HT-29 (cell line): ENCODE measurements at places on chromosomes 13 and 19.
A peak's percentile ranks its signal among the peaks of the same experiment; 100 is the strongest.

DNA sequence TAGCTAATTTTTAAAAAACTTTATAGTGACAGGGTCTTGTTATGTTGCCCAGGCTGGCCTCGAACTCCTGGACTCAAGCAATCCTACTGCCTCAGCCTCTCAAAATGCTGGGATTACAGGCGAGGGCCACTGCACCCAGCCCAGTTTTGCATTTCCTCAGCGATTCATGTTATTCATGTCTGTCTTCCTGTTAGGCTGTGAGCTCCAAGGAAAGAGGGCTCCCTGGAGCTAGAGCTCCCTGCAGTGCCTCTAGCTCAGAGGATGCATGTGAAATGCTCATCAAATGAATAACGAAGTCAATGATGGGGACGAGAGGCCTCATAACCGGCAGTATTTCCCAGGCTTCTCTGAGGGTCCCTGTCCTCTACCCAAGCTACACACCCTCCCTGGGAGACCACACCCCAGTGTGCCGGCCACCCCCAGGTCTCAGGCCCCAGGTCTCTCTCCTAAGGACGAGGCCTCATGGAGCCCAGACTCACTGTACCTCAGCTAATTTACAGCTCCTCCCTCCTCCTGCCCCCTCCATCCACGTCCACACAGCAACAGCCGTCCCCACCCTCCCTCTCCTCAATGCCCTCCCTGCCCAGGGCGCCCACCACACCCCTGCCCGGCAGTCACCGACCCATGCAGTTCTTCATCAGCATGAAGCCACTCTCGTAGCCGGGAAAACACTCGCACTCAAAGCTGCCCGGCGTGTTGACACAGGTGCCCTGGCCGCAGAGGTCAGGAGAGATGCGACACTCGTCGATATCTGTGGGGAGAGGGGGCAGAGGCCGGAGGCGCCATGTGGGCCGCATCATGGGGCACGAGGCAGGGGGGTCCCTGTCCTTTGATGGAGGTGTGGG, 28.5 kb downstream of the FBN3 start:
- no peak for DNase-seq

GRCh38 chr19:55373306-55373992, 3.2 kb upstream of the TMEM190 start:
- no peak for DNase-seq

- DNase-seq = no peak
Observed at GRCh38 chr13:112179995-112180394, 113.0 kb downstream of the SOX1 start.

DNA sequence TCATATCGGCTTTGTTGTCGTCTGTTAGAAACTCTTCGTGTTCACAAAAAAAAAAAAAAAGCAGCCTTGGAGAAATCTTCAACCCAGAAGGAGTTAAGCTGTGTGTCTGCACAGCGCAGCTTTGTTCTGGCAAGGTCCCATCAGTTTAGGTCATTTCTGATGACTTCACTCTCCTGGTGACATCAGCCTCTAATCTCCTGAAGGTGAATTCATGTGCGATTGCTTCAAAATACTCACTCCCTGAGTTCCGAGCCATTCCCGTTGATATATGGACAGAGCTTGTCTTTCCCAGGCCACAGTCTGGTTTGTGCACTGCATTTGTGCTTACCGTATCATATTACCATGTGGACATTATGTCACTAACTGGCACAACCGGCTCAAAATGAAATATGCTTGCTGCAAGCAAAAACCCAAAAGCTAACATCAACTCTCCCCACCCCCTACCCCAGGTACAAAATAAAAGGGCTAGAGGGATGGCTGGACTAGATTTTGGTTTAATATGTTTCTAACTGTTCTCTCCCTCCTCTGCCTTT, 342.4 kb downstream of the KCNRG start:
- peak; percentile 19 for DNase-seq

GRCh38 chr19:39543477-39543857, 3.5 kb upstream of the EID2 start:
- no peak for DNase-seq

GRCh38 chr19:18416778-18417249, 2.4 kb upstream of the SSBP4 start:
- peak; percentile 82 for DNase-seq

GRCh38 chr13:45873491-45874325, 22.2 kb upstream of the SIAH3 start:
- DNase-seq = no peak

DNA sequence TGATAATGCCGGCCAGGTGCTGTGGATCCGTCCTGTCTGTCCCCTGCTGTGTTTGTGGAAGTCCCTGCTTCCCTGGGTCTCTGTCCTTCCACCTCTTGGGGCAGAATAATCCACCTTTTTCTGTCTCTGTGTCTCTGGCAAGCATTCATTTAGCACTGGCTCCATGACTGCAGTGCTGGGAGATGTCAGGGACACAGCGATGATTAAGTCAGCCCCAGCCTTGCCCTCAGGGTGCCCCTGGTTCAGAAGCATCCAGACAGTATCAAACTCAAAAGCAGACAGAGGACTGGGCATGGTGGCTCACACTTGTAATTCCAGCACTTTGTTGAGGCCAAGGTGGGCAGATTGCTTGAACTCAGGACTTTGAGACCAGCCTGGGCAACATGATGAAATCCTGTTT, 1.5 kb downstream of the HIPK4 start:
- DNase-seq = no peak

DNA sequence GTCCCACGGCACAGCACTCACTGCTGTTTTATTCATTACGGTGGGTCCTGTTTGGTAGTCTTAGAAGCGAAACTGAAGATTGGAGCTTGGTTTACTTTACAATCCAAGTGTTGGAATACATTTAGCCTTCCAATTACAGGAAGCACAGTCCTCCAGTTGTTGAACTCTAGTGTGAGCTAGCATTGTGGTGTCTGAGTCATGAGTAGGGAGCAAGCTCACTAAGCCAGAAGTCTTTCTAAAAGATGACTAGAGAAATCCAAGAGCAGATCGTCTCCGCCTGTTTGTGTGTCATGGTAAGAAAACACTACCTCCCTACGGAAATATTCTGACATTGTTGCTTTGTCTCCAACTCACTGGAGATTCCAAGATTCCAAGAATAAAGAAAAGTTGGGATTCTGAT, 10.1 kb upstream of the SHISA2 start:
- no peak for DNase-seq

DNA sequence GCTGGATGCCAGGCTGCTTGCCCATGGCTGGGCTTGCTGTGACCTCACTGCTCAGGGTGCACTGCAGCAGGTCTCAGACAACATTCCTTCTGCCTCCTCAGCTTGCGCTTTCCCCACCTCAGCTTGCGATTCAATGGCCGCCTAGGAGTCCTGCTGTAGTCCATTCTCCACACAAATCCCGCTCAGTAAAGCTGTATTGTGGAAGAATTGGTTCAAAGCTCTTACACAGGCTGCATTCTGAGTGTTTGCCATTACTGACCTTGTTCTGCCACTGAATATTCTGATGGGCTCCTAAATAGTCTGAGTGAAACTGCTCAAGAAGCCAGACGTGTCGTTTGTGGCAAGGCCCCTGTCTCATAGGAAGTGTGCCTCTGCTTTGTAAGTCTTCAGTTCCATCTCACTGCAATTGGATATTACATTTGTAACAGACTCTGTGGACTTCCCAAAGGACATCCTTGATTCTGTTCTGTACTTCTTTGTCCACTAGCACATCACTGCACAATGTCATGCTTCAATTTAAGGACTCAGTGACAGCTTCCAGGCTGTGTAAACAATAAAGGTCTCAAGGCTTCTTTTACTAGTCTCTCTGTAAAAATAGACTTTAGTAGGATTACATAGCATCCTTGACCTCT, 49.8 kb downstream of the KATNAL1 start:
- DNase-seq = no peak

GRCh38 chr19:55539090-55539984, 2.4 kb upstream of the SBK2 start:
- DNase-seq = no peak

GRCh38 chr19:14446336-14447036, 13.4 kb downstream of the PKN1 start:
- DNase-seq = no peak

- peak; percentile 63 for DNase-seq
Observed at GRCh38 chr13:80945328-80945727, 604.4 kb upstream of the SPRY2 start.

GRCh38 chr13:113995051-113995601, 21.2 kb upstream of the C13orf46 start:
- DNase-seq = no peak

DNA sequence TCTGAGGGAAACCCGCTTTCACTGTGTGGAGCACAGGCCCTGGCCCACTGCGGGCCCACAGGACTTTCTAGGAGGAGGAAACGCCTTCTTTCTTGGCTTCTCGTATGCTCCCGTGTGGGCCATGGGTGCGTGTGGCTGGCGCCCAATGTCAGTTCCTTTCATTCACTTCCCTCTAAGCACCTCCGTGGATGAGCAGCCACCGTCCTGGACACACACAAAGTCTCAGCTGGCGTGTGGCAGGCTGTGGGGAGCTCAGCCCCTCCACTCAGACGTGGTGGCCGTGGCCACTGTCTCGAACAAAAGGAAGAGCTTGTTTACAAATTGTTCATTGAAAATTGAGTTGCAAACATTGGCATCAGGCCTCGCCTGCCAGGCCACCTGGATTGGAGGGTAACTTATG, 240.0 kb upstream of the SGCG start:
- no peak for DNase-seq

DNA sequence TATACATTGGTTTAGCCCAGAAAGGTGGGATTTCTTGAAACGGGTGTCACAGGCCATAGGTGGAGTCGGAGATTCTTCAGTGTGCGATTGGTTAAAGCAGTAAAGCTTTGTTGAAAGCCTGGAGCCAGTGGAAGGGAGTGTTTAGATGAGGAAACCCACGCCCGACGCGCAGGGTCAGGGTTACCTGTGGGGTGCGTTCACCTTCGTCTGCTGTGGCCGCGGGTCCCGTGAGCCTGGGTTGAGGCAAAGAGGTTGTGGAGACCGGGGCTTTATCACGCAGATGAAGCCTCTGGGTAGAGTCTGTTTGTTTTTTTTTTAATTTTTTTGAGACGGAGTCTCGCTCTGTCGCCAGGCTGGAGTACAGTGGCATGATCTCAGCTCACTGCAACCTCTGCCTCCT, 30.4 kb downstream of the ATP11A start:
- no peak for DNase-seq

- DNase-seq = no peak
Observed at GRCh38 chr13:46296115-46296822, 84.5 kb downstream of the LRRC63 start.

DNA sequence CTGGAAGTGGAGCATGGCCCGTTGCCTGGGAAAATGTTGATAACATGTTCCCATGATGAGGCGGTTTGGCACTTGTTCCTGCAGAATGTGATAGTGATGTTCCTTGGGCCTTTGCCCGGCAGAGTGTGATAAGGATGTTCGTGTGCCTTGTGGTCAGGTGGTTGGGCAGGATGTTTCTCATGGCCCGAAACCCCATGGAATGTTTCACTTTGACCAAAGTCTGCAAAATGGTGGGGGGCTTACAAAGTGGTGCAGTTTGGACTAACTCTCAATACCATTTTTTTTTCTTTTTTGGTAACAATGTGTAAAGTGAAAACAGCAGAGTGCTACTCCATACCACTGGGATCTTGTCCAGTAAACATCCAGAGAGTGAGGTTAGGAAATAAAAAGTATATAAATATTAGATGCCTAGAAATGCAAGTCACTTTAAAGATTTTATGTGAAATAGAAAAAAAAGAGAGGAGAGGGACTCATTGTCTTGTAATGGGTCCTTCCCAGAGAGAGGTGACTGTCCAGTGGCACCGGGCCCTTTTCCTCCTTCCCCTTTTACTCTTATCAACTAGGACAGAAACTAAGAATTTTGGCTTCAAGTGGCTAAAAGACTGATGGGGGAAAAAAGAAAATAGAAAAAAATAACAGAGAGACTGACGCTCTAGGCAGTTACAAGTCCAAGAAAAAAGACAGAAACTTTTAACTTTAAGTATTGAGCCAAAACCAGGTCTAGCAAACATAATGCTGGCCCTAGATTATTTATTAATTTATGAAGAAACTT, 5.7 kb downstream of the FPR3 start:
- DNase-seq = no peak

DNA sequence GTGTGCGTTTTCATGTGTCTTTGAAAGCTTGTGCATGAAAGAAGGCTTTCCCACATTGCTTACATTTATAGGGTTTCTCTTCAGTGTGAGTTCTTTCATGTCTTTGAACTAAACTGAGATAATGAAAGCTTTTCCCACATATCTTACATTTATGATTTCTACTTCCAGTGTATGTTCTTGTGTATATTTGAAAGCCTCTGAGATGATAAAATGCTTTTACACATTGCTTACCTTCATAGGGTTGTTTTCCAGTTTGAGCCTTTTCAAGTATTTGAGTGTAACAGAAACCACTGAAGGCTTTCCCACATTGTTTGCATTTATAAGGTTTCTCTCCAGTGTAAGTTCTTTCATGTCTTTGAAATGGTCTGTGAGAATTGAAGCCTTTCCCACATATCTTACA, 9.8 kb upstream of the ZNF441 start:
- DNase-seq = no peak

DNA sequence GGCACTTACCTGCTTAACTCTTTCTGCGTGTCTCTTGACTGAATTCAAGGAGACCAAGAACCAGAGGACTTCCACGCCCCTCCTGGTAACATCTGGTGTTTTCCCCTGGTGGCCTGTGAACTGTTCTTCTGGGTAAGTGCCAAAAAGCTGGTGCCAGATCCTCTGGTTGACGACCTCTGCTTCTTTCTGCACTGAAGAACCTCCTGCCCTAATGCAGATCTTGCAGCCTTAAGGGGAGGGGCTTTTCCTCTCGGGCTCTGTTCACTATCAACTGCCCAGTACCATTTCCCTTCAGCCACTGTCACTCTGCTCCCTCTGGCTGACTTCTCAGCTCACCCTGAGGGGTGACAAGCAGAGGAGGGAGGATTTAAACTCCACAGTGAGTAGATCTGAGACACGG, 6.1 kb upstream of the ERVV-1 start:
- no peak for DNase-seq

GRCh38 chr19:14505488-14506239, 9.7 kb upstream of the GIPC1 start:
- DNase-seq = peak; percentile 81

GRCh38 chr13:90094357-90094756, 1253.1 kb upstream of the MIR17HG start:
- no peak for DNase-seq

- no peak for DNase-seq
Observed at GRCh38 chr13:31627097-31627845, 112.1 kb upstream of the RXFP2 start.

DNA sequence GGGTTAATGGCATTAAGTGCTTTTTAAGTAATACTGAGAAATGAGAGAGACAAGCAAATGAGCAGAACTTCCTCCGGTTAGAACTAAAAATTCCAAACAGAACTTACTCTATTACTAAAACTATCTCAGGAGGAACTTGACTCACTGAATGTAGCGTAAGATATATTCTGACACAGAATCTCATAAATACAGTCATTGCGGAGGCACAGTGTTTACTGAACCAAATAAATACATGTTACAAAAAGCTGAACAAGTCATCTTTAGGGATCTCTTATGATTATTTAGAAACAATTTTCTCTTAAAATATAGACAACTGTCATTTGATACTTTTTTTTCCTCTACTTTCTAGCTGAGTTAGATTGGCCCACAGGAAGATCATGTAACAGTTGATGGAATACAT, 283.1 kb downstream of the KLF12 start:
- DNase-seq = no peak
